ENCODE measurements at places on chromosomes 6 and 20. TPM values are rescaled to one million over a fixed set of nuclear protein-coding genes. Genes with fewer than 3 reads are reported as not detected.

GRCh38 chr6:169766232-169766631 lies 14.8 kb downstream of the ERMARD start:
- H3K27ac ChIP-seq, result no peak overlapping the region
- H3K36me3 ChIP-seq, result peaks cover 21% of the 10 kb centered on the region
- no peaks in the 10 kb centered on the region for H3K4me1 ChIP-seq
- DNase-seq, result no peak
- no peaks in the 10 kb centered on the region for H3K27me3 ChIP-seq

The ELOVL4 gene
- polyA plus RNA-seq, result 6.5 TPM

GRCh38 chr6:13256266-13257001 lies 71.9 kb downstream of the TBC1D7 start:
- no peaks in the 10 kb centered on the region for H3K4me1 ChIP-seq
- H3K36me3 ChIP-seq, result no peaks in the 10 kb centered on the region
- H3K27ac ChIP-seq, result no peak overlapping the region
- H3K4me3 ChIP-seq, result no peak overlapping the region

The ADGRB3 gene
- not detected for polyA plus RNA-seq

GRCh38 chr20:4459081-4459480 lies 262.6 kb upstream of the PRND start:
- no peak overlapping the region for H3K4me3 ChIP-seq
- no peaks in the 10 kb centered on the region for H3K36me3 ChIP-seq
- no peaks in the 10 kb centered on the region for H3K27me3 ChIP-seq
- no peak overlapping the region for H3K27ac ChIP-seq

The HLA-DPB1 gene
- polyA plus RNA-seq, result 178 TPM

The CAGE1 gene
- polyA plus RNA-seq, result not detected
